OCI-M1 (cell line): ENCODE measurements at places on chromosomes 11 and 22.

DNA sequence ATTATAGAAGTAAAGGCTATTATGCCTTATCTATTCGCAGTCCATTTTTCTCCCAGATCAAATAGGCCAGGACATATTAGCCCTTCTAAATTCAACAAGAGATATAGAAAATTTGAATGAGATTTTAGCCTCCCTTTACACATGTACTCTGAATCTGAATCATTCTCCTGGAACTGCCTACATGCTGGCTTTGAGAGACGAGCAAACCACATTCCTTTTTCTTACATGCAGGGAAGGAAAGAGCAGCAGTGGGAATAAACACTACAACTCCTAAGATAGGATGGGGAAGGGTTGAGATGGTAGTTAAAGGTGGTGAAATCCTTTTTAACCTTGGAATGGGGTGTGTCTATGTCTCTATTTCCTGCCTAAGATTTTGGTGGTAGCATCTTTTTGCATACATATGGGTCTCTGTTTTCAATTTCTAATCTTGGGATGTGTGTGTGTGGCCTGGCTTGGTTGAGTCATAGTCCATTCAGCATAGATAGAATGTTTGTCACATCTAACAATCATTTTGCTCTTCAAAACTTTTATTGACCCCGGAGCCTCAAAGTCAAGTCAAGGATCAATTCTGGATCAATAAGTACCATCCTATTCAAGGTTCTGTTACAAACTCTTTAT lies 11.1 kb upstream of the OOSP2 start:
- DNase-seq, result no peak

GRCh38 chr11:11504071-11504470 lies 117.7 kb downstream of the GALNT18 start:
- DNase-seq, result no peak

DNA sequence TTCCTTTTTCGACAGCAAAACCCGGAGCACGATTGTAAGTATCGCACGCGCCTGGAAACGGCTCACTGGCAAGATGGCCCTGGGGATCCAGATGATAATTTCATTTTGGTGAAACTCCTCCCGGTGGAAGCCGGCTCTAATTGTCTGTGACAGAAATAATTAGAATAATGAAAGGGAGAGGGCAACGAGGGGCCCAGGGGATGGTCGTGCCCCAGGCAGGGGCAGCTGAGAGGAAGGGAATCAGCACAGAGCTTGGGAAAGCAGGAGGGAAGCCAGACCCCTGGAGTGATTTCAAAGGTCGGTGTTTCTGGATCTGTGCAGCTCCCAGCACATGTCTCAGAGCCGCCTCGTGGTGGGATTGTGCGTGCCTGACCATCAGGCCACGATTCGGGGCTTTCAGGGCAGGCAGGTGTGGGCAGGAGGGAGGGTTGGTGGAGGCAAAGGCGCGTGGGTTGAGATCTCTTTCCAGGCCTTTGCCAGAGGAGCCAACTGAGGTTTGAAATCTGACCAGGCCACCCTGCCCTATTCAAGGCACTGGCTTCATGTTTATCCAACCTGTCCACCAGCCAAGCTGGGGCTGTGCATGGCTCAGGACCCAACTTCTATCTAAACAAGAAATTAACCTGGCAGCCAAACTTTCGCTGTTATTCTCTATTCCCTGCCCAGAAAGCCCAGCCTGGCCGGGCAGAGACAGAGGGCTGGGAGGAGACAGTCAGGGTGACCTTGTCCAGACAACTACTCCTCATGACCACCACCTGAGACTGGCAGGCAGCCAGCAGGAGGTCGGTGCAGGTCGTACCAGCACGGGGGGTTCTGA lies 27.8 kb downstream of the ANO1 start:
- no peak for DNase-seq

- DNase-seq, result no peak
These were observed 178.3 kb downstream of the SNX19 start for GRCh38 chr11:130737866-130738431.

DNA sequence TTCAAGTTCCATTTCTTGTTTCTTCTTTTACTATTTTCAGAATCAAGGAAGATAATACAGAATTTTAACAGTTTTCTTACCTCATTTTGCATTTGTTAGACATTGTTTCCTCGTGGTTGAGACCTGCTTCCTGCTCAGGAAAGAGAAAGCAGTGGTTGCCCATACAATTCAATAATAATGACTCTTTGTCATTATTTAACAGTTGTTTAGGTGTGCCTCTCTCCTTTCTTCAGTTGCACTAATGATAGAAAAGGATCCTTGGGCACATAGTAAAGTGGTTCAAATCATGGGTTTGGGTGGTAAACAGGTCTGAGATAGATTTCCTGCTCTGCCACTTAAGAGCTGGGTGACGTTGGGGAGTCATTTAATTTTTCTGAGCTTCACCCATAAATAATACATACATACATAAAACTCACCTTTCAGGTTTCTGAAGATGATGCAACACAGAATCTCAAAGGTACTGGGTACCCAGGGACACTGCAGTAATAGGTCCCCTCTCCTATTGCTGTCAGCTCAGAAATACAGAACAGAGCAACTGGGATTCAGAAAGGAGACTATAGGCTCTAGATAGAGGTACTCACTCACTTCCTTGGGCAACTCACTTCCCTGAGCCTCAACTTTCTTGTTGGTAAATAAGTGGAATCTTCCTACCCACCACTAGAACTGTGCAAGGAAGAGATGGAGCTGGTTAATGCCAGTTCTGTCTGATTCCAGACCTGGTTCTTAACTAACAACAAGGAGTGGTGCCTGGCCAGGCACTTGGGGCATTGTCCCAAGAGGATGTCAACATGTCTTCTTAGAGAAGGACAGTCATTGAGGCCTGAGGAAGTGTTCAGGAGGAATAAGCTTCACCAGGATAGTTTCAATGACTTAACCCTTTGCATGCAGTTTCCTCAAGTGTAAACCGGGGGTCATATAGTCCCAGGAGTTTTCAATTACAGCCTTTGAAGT lies 34.9 kb downstream of the CD44 start:
- DNase-seq, result no peak

DNA sequence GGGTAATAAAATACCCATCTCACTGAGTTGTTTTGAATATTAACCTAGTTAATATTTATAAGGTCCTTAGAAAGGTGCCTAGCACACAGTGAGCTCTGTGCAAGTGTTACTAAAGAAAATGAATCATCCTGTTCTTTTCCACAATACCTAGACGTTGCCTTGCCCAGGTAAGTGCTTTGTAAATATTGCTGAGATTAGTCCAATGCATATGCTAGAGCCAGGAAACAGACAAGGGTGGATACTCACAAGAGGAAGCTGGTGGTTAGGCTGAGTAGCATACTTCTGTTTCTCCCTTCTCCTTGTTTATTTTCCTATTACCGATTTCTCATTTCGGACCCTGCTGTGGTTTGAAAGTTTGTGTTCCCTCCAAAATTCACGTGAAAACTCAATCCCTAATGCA lies 58.1 kb upstream of the BARX2 start:
- DNase-seq, result no peak

DNA sequence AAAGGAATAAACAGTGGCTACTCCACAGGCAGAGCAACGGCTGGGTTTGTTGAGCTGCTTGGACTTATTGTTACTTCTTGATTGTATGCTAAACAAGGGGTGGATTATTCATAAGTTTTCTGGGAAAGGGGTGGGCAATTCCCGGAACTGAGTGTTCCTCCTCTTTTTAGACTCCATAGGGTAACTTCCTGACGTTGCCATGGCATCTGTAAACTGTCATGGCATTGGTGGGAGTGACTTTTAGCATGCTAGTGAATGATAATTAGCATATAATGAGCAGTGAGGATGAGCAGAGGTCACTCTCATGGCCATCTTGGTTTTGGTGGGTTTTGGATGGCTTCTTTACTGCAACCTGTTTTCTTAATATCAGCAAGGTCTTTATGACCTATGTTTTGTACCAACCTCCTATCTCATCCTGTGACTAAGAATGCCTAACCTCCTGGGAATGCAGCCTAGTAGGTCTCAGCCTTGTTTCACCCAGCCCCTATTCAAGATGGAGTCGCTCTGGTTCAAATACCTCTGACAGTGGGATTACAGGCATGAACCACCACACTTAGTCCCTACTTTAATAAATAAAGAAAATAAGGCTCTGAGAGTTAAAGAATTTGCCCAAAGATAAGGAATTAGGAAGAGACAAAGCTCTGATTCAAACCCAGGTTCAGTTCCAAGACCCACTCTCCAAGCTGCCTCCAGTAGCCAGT lies 65.6 kb upstream of the CLMP start:
- no peak for DNase-seq

- no peak for DNase-seq
These were observed 8.4 kb downstream of the BEST1 start for GRCh38 chr11:61958590-61958989.

- no peak for DNase-seq
These were observed 13.9 kb downstream of the PHF21A start for GRCh38 chr11:46107408-46107718.

DNA sequence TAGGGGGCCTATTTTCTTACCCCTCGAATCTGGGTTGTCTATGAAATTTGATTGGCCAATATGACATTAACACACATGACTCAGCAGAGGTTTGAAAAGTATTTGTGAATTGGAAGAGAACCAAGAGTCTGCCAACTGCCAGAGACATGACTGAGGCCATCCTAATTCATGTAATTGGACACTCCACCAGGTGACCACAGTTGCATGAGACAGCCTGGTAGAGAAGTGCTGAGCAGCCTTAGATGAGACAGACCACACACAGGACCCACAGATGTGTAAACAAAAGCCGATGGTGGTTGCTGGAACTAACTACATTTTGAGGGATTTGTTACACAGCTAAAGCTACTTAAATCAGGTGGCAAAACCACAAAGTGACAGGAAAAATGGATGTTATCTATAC lies 855 bp upstream of the MS4A5 start:
- DNase-seq, result peak; percentile 43

DNA sequence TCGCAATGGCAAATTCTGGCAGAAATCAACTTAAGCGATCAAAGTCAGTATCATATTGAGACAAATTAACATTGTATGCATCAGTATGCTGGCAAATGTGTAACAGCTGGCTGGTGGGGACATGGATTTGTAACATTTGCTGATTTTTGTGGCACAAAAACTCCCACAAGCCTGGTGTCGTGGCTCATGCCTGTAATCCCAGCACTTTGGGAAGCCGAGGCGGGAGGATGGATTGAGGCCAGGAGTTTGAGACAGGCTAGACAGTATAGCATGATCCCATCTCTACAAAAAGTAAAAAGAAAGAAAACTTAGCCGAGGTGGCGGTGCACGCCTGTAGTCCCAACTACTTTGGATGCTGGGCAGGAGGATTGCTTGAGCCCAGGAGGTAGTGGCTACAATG lies 17.6 kb upstream of the HDHD5 start:
- DNase-seq, result no peak

- DNase-seq, result no peak
These were observed 36.2 kb upstream of the TTC36 start for GRCh38 chr11:118491041-118491440.
